ENCODE measurements at places on chromosomes 2 and 18.

DNA sequence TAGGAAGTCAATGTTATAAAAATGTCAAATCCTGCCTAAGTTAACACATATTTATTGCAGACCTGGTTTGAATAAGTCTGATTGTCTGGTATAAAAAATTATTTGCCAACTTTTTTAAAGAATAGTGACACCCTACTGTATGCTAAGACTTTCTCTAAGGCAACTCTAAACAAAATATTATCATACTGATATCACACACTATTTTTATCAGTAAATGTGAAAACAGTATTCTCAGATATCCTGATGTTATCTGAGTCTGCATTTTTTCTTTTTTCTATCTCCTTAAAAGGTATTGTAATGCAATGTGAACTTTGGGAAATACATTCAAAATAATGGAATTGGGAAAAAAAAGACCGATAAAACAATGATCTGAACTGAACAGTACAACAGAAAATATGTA lies 127.1 kb downstream of the DOCK10 start:
- no peak for DNase-seq

DNA sequence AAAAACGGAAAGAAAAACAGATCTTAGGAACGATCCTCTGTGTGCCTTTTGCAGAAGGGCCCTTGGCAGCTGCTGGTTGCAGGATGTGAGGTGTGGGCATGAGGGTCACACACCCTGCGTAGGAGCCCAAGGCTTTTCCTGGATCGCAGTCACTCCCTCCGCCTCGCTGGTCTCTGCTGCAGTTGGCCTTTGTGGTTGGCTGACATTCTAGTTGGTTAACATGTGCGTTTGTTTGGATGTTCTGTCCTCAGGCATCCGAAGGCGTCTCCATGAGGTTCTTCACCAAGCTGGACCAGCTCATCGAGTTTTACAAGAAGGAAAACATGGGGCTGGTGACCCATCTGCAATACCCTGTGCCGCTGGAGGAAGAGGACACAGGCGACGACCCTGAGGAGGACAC lies 61.7 kb downstream of the INPP5D start:
- no peak for DNase-seq

GRCh38 chr18:76328140-76328539 lies 166.9 kb downstream of the ZNF516 start:
- no peak for DNase-seq

DNA sequence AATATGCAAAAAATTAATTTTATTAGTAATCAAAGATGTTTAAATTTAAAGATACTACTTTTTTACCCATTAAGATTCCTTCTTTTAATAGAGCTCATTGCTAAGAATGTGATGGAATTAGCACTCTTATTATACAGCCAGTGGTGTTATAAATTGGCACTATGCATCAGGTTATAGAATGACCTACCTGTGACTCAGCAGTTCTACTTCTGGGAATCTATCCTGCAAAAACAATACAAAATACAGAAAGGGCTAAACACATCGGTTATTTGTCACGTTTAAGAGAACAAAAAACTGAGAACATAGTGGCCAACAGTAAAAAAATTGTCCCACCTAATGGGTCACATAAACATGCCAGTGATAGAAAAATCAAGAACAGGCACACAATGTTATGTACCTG lies 9.4 kb upstream of the ADD2 start:
- DNase-seq = no peak

DNA sequence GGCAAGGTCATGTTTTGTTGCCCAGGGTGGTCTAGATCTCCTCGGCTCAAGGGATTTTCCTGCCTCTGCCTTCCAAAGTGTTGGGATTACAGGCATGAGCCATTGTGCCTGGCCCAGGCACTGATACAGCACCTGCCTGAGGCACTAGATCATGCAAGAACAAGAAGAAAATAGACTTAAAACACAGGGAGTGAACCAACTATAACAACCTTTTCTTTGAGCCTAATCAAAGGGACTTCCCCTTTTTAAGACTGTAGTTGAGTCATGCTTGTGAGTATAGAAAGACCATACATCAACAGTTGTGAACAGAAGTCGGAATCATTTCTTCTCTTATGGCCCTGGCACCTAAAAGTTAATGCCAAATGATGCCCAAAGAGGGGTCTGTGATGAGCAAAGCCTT lies 47.9 kb upstream of the MAPRE2 start:
- DNase-seq = no peak

DNA sequence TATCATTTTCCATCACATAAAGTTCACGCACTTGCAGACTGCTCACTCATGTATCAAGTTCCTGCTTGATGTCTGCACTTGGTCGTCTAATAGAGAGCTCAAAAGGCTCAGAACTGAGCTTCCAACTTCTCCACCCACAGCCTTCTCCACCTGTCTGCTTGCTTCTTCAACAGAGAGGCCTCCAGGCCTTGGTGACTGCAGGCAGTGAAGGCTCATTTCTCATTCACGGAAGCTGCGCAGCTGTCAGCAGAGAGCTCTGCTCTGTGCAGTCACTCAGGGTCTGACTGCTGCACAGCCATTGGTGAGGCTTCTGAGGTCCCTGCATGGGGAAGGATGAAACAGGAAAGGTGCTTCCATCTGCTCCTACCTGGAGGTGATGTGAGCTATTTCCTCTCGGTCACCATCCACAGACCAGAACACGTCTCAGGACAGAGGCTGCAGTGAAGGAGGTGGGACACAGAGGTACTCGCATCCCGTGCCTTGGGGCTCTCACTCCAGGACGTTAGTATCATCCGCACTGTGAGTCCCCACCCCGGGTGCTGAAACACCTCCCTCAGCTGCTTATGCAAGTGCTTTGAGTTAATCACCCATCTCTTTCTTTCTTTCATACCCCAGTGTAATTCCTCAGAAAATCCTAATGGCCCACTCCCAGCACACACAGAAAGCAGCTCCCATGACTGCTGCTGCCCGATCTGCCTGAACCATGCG lies 126.2 kb downstream of the TMEM18 start:
- DNase-seq = no peak

Data from HuH-7 (cell line).